ENCODE measurements at places on chromosomes 4 and X.

- no peak for DNase-seq
Observed at GRCh38 chrX:132843363-132843762, 115.1 kb downstream of the HS6ST2 start.

GRCh38 chrX:78035061-78035460 lies 65.6 kb upstream of the PGAM4 start:
- DNase-seq, result no peak

GRCh38 chr4:87086143-87086805 lies 134.1 kb downstream of the KLHL8 start:
- DNase-seq, result no peak

DNA sequence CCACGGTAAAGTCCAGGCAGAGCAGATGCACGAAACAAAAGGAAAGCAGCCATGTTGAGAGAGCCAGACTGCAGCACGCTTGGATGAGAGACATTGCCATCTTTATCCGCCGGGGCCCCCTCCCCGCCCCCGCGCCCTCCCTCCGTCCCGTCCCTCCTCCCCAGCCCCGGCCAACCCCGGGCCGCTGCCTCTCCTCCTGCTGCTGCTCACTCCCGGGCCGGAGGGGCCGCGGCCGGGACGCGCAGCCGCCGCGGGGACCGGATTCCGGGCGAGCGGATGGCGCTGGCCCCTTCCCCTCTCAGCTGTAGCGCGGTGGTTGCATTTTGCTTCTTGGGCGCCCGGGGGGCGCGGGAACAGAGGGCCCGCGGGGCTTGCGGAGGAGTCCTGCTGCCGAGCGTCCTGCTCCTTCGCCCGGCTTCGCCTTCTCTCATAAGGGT lies 542 bp downstream of the RNF150 start:
- DNase-seq, result no peak

GRCh38 chrX:110733166-110733565 lies 62.5 kb downstream of the CHRDL1 start:
- no peak for DNase-seq

GRCh38 chr4:87521319-87521718 lies 7.9 kb downstream of the SPARCL1 start:
- no peak for DNase-seq

- no peak for DNase-seq
Observed at GRCh38 chrX:20414066-20414465, 147.4 kb upstream of the RPS6KA3 start.

DNA sequence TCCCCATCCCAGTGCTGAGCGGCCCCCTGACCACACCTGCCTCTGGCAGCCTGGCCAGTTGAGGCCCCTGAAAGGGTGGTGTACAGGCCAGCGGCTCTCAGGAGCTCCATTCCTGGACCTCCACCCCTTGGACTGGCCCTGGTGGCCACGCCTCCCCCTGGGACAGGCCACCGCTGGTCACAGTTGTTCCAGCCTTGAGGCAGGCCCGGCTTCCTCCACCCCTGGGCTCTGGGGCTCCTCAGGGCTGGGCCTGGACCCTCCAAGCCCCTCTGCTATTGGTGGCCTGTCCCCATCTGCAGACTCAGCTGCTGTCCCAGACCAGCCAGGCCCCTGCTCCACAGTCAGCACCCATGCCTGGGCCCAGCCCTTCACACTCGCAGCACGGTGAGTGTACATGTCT lies 93.2 kb upstream of the NKX1-1 start:
- no peak for DNase-seq

DNA sequence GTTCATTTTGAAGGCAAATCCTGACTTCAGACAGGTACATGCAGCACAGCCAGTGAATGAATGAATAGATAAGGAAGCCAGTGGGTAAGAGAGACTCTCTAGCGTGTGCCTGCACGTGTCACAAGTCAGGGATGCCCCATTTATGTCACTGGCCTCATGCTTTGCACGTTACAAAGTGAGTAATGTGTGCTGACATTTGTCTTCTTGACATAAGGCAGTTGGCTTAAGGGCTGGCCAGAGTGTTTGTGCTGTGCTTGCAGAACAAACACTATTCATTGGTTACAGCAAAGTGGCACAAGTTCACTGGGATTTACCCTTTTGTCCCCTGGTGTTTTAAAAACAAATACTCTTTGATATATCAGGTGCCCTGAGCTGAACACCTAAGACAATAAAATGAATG lies 55.9 kb downstream of the CRMP1 start:
- no peak for DNase-seq

- DNase-seq, result no peak
Observed at GRCh38 chr4:1253831-1254230, 4.9 kb upstream of the CTBP1 start.

DNA sequence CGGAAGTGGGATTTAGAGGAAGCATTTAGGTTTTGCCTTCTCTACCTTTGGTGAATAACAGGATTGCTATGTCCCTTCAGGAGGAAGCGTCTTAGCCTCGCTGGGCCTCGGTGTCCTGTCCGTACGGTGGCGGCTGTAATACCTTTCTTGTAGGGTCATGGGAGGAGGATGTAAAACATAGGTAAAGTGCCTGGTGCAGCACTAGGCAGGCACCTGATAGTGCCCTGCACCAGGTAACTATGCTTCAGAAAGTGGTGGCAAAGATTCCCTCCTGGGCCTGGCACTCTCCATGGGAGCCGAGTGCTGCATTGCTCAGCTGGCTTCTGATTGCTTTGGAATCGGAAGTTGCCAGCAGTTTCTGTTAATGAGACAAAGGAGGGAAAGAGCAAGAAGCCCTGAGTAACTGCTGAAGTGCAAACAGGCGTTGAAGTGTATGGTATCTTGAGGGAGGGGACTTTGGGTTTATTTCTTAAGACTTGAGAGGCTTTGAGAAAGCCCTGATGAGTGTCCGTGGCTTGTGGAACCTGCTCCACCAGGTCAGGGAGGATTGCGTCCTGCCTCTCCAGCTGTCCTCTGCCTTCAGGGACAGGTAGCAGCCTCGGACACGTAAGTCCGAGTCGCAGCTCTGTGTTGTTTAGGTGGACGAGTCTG lies 45.8 kb downstream of the TBC1D14 start:
- no peak for DNase-seq

GRCh38 chr4:107615809-107616208 lies 104.2 kb downstream of the PAPSS1 start:
- no peak for DNase-seq
